ENCODE measurements at places on chromosomes 7 and 10. TPM values are rescaled to one million over a fixed set of nuclear protein-coding genes. Genes with fewer than 3 reads are reported as not detected.

Gene PEX1
- 16.8 TPM for total RNA-seq

Gene GATAD1
- 12.4 TPM for total RNA-seq

Gene CLDN12
- 1.7 TPM for total RNA-seq

GRCh38 chr10:81569488-81569887 is 305.5 kb upstream of the NRG3 start:
- DNase-seq = no peak

GRCh38 chr10:12333380-12334185 is 15.8 kb upstream of the CAMK1D start:
- no peak for DNase-seq

DNA sequence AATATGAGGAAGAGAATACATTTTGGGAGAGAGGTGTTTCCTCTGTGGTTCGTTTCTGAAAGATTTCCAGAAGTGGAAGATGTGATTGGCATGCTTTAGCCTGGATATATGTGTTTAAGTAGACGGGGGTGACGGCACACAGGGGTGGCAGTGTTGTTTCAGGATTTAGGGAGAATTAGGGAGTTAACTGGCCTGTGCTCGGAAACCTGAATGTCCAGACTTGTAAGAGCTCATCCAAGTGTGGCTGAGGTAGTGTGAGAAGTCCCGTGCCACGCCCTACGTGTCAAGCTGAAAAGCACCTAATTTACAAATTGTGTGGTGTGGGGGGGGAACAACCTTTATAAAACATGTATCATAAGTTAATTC is 1.1 kb downstream of the RALA start:
- no peak for DNase-seq

GRCh38 chr7:23945472-23945871 is 235.5 kb downstream of the STK31 start:
- no peak for DNase-seq
